ENCODE measurements at places on chromosomes 2 and 18. TPM values are rescaled to one million over a fixed set of nuclear protein-coding genes. Genes with fewer than 3 reads are reported as not detected.

The RAB17 gene
- 613 TPM for polyA plus RNA-seq

The PLEKHM3 gene
- polyA plus RNA-seq, result 0.89 TPM

DNA sequence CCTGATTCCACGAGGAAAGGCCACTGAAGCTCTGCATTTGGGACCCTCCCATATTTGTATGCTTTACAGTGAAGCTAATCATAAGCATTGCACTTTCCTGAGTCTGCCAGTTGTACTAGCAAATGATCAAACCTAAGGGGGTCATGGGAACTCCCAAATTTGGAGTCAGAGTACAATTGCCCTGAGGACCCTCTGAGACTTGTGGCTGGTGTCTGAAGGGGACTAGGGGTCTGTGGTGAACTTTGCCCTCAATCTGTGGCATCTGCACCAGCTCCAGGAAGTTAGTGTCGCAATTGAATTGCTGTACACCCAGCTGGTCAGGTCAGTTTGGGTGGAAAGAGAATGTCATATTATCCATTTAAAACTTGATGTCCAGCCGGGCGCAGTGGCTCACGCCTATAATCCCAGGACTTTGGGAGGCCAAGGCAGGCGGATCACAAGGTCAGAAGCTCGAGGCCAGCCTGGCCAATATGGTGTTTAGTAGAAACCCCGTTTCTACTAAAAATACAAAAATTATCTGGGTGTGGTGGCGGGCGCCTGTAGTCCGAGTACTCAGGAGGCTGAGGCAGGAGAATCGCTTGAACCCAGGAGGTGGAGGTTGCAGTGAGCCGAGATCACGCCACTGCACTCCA, 18.1 kb downstream of the SOWAHC start:
- no peak for DNase-seq

DNA sequence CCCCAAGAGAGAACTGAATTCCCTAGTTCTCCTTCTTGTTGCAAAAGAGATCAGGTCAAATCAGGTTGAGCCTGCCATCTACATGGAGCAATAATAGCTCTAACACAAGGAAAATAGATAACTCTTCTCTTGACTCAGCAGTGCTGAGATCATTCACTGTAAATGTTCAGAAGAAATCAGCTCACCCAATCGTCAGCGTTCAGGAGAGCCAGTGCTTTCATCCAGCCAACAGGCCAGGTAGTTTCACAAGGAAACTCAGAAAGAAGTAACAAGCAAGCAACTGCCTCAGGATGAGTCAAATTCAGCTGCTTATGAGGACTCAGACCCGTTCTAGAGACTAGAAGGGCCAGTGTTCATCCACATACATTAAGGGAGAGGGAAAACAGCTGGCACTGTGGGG, 5.9 kb downstream of the LMAN2L start:
- no peak for DNase-seq

DNA sequence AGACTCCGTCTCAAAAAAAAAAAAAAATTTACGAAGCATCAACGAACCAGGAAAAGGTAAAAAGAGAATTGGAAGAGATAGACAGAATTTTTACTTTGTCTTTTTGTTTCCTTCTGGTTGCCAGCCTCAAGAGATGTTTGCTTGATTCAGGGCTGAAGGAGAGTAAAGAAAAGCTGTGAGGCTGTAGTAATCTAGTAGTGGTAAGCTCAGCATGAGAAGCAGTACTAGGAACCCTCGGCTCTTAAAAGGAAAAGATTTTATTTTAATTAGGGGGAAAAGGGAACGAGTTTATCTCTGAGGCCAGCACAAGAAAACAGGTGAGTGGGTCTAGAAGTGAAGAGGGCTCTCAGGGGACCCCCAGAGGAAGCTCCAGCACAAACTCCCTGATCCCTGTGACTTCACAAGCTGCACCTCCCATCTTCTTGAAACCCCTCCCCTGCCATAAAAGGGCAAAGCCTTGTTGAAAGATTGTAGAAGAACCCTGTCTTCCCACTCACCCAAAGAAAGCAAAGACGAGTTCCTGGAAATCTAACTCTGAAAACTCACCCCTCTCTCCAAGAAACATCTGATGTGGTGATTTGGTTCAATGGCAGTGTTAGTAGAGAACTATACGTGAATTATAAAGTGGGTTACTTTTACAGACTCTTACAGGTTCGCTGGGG, 8.6 kb downstream of the RBMS1 start:
- peak; percentile 17 for DNase-seq

DNA sequence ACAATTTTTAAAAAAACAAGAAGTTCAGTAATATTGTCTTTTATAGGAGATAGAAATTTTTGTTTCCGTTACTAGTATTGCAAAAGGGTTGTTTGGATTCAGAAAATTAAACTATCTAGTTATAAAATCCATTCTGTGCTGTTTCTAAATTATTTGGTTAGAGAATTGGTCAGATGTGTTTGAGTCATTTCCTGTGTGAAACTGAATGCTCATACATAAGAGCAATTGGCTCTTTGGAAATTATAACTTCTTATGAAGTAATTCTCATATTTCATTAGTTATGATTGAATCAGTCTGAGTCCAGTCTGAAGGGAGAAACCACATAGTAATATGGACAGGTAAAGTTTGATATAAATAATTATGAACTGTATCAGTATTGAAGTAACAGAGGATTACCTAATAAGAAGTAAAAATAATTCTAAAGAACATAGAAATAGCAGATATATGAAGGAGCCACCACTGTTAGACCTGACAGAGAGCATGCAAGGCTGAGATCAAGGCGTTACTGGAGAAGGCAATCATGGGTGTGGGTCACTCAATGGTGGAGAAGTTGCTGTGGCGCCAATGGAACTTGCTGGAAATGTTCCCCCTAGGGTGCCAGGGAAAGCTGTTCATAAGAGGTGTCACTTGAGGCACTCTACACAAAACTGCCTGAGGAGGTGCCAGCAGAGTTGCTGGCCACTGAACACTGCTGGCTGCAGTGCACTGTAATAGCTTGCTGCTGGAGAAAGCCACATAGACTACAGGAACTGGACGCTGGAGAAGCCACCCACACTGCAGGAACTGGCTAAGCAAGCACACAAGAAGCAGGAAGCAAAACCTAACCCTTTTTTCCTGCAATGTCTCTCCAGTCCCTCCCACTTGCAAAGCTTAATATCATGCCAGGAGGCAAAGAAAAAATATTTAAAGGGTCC, 18.0 kb upstream of the FAP start:
- no peak for DNase-seq

- no peak for DNase-seq
Measured at GRCh38 chr2:211423018-211423417, 866.6 kb downstream of the CPS1 start.

DNA sequence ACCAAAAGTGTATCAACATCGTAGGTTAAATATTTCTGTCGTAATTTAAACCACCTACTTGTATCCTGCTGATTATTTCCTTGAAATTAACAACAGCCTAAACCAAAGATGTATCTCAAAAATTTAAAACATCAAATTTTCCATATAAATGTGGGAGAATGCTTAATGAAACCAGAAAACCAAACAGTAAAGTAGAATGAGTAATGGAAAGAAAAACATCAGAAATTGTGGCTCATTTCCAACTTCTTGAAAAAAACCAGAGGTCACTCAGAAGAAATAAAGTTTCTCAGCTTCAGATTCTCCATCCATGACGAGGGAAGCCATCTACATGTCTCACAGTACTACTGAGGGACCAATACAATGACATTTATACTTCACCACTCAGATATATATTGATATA, 296.5 kb downstream of the NOL4 start:
- DNase-seq, result no peak

DNA sequence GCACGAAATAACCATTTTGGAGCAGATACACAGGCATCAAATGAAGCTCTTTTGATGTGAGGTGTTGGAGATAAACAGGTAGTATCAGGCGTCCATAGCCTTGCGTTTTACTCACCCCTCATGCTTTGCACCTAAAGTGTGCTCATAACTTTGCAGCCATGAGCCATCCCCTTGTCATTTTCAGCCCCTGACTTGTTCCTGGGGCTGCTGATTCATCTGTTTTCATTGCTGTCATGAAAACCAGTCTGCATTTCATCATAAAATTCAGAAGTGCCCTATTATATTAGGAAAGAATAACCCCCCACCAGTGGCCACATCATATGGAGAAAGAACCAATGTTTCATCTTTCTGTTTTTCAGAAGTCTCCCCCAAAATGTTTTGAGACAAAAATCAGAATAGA, 329.7 kb upstream of the NRP2 start:
- no peak for DNase-seq

- DNase-seq, result no peak
Measured at GRCh38 chr2:18860179-18860578, 270.8 kb upstream of the NT5C1B start.

GRCh38 chr2:209581040-209581439, 157.2 kb downstream of the MAP2 start:
- no peak for DNase-seq

DNA sequence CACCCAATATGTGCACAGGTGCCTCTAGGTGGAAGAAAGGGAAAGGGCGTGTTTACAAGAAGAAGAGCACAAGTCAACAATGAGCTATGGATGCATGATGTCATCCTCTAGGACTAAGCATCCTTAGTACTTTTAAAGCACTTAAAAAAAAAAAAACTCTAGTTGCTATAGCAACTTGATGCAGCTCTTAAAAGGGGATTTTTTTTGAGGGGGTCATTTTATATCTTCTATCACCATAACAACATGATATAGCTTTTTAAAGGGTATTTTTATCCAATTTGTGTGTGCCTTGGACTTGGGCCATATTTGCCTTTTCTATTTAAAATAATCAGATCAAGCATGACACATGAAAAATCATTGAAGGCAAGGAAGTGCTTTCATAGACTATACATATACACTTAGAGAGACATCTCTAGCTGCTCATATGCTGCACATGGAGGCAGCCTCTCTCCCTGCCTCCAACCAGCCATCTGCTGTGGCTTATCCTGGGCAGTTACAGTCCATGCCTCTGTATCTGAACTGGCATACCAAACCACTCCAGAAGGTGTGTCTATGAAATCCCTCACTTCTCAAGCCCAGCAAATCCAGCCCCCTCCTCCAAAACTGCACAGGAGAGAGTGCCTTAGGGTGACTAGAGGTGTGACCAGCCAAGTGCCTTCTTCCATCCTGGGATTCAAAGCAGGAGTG, 165.4 kb downstream of the MSH2 start:
- no peak for DNase-seq
